Activated CD8-positive, alpha-beta memory T cell treated with anti-CD3 and anti-CD28 coated beads for 24 hours (primary cell): ENCODE measurements at places on chromosomes 12 and 14.
A peak's percentile ranks its signal among the peaks of the same experiment; 100 is the strongest.

GRCh38 chr14:63737582-63738006, 9.7 kb upstream of the SGPP1 start:
- DNase-seq = no peak

DNA sequence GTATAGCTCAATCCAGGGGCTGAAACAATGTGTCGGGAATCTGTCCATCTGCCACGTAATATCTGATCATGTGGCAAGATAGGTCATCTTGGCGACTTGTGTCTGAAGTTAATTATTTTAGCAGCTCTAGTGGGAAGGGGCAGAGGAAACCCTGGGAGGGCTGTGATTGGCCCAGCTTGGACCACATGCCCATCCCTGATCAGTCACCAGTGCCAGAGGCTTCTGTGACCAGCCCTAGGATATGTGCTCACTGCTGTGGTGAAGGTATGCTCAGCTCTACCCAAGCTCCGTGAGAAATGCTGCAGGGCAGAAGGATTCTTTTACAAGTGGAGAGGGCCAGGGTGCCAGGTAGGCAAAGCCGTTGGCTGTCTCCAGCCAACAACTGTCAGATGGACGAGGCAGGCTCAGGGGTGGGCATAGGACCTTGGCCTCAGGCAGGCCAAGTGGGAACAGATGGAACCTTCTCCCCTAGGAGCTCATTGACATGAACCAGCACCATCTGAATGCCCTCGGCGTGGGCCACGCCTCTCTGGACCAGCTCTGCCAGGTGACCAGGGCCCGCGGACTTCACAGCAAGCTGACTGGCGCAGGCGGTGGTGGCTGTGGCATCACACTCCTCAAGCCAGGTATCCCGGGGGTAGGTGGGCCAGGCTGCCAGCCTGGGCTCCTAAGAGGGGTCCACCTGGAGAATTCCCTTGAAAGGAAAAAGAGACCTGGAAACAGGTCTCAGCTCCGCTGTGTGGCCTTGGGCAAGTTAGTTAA, 21.1 kb downstream of the MVK start:
- no peak for DNase-seq

DNA sequence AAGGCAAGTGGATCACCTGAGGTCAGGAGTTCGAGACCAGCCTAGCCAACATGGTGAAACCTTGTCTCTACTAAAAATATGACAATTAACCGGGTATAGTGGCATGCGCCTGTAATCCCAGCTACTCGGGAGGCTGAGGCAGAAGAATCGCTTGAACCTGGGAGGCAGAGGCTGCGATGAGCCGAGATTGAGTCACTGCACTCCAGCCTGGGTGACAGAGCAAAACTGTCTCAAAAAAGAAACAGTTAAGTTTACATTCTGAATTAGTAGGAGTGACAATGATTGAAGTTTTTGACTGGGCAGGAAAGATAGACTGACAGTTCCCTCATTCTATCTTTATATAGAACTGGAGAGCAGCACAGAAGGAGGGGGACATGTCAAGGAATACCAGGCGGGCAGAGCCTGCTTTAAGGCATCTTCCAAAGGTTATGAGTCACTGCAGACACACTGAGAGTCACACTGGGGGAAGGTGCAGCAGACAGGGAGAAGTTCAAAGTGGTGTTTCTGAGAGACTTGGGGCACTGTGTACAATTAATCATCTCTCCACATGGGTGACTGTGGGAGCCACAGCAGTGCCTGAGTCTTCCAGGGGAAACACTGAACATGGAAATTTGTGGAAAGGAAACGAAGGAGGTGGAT, 42.8 kb upstream of the RNASE3 start:
- no peak for DNase-seq

GRCh38 chr12:45878630-45879255, 111.6 kb downstream of the SCAF11 start:
- DNase-seq = no peak

DNA sequence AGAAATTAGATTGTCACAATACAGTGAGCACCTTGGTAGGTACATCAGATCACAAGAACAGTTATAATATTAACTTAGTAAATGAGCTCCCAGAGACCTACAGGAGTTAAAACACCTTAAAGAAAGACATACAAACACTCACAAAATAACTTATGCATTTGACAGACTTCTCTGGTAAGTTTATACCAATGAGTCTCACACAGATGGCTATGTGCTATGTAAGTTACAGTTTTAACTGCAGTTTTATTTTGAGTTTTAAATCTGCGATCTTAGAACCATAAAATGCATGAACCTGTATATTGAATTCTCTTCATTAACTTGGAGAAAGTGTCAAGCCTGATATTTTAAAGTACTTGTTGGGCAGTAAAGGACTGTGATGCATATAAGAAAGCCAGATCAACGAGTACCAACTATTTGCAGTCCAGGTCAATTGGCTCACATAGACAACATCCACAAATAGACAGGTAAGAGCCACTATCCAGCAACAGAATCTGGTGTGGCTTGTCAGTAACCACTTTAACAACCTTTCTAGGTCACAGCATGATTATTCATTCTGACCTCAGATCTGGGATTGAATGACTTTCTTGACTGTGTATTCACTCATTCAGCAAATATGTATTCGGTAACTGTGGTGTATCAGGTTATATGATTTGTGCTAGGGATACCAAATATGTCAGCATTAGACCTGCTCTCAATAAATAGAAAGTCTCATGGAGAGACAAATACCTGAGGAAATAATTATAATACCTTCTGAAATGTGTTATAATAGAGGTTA, 856.6 kb upstream of the MGAT4C start:
- no peak for DNase-seq

DNA sequence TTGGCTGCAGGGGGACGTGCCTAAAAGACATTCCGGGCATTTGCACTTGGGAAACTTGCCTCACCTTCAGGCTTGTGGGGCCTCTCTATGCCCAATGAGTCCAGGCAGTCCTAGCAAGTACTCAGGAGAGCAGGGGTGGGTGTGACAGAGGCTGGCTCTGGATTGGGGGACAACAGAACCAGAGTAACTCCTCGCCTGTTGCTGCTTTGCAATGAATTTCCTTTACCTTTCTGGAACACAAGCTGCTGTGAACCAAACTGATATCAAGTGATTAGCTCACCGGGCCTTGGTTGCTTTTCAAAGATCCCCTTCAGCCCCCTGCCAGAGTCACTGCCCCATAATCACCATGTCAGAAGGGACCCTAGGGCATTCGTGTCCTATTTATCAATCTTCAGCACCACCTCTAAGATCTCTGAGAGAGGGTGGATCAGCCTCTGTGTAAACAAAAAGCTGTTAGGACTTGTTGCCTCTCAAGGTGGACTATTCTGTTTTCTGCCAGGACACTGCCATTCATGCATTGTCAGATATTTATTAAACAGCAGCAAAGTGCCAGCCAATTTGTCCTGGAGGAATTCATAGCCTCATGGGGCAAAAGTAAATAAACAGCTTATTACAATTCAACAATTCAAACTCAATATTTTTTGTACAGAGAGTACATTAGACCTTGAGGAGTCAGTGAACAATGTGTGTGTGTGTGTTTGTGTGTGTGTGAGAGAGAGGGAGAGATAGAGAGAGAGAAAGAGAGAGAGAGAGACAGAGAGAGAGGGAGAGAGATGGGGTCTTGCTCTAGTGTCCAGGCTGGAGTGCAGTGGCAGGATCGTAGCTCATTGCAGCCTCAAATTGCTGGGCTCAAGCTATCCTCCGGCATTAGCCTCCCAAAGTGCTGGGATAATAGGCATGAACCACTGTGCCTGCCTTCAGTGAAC, 11.3 kb downstream of the NFATC4 start:
- DNase-seq = no peak

DNA sequence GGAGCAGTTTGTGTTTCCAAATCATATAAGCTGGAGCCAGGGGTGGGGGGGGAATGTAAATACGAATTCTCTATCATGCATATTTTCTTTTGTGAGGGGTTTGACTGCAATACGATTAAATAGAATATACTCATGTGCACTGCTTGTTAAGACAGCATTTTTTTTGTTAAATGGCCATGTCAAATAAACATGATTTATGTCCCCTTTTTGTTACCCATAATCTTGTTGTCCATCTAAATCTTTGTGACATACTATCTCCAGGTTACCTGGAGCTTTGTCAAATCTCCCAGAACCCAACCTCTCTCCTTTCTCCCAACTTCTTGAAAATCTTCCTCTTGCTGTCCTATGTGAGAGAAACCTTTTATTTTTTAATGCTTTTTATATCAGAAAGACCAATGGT, 233.1 kb downstream of the SLC25A21 start:
- DNase-seq = no peak

DNA sequence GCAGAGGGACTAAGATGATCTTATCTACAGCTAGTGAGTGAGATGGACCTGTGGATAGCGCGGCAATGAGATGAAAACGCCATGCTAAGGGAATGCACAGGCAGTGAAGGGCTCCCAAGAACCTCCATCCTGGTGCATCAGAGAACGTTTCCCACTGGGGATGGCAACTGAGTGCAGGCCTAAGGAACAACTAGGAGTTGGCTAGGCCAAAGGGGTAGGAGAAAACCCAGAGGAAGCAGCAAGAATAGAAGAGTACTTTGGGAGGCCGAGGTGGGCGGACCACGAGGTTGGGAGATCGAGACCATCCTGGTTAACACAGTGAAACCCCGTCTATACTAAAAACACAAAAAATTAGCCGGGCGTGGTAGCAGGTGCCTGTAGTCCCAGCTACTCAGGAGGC, 24.6 kb upstream of the BATF start:
- no peak for DNase-seq

- no peak for DNase-seq
Measured at GRCh38 chr14:72154645-72155378, 222.6 kb downstream of the RGS6 start.

DNA sequence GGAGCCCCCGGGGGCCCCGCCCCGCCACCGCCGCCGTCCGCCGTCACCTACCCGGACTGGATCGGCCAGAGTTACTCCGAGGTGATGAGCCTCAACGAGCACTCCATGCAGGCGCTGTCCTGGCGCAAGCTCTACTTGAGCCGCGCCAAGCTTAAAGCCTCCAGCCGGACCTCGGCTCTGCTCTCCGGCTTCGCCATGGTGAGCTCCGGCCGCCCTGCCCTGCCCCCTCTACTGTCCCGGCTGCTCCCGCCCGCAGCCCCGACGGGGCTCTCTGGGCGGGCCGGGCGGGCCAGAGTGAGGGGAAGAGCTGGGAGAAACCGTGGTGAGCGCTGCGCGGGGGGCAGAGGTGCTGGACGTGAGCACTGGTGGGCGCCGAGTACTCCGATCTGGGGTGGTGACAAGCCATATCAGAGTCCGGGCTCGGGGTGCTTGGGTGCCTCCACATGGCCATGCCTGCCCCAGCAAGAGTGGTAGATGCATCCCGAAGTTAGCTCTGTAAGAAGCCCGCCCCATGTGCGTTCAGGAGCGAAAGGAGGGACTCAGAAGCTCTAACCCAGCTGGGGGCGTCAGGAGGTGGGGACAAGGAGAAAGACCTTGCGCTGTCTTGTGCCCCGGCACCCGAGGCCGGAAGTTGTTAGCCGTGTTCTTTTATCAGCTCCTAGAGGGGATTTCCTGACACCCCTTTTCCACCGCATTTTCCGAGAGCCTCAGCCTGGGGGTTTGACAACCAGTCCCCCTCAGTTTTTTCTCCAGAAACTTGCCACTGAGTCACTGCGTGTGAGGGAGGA, 717 bp downstream of the ORAI1 start:
- DNase-seq = peak; percentile 94

- peak; percentile 77 for DNase-seq
Measured at GRCh38 chr12:107760207-107760808, 629 bp downstream of the PRDM4 start.

DNA sequence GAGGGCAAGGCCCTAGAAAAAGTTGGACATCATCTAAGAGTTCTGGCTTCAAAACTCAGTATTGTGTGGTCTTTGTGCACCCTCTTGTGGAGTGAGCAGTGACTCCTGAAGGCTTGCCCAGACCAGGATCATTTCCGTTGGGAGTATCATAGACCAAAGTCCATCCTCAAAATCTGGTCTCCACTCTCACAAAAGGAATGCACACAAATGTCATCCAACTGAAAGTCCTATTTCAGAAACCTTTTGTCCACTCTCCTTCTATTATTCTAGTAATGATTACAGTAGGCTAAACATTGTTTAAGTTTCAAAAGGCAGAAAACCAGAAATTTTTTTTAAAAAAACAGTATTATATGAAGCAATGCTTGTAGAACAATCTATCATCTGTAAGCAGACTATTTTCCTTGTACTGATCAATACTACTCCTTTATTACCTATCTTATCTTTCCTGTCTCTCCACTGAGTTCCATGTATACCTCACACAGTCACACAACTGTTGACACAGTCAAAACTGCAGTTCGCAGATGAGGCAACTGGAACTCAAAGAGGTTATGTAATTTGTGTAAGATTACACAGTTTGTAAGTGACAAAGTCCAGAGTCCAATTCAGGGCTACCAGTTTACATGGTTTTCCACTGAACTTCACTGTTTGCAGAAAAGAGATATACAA, 41.4 kb downstream of the COX16 start:
- DNase-seq = no peak

DNA sequence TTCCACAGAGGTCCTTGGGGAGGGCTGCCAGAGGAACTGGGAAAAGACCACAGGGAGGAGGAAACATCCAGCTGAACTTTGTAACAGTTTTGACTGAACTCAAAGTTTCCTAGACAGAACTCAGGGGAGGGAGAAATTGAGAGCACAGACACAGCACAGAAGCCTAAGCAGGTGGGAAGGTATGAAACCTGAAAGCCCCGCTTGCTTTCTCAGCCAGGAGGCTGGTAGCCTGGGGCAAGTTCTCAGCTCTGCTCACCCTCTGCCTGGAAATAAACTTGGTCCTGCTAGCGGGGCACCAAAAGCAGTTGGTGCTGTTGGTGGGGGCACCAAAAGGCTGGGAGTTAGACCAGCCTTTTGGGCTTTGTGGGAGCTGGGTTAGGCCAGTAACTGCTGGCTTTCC, 25.9 kb upstream of the OR4E1 start:
- no peak for DNase-seq
